ENCODE measurements at places on chromosomes 6 and 20.

DNA sequence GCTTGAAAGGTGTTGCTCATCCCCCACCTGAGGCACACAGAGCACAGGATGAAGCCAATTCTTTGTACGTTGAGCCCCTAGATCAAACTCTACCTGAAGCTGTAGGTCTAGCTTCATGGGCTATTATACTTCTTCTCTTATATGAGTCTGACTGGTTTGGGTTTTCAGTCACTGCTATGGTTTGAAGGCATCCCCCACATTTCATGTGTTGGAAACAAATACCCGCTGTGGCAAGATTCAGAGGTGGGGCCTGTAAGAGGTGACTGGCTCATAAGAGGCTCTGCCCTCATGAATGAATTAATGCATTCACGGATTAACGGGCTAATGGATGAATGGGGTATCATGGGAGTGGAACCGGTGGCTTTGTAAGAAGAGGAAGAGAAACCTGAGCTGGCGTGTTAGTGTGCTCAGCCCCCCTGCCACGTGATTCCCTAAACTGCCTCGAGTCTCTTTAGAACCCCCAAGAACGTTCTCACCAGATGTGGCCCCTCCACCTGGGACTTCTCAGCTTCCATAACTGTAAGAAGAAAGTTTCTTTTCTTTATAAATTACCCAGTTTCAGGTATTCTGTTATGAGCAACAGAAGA lies 39.2 kb downstream of the PREX1 start:
- no peak for DNase-seq

- no peak for DNase-seq
These were observed 273.0 kb downstream of the PKHD1 start for GRCh38 chr6:51814418-51814817.

GRCh38 chr6:159037756-159038290 lies 7.0 kb downstream of the TAGAP start:
- peak; percentile 44 for DNase-seq

- DNase-seq = no peak
These were observed 111.8 kb downstream of the MAP7 start for GRCh38 chr6:136438441-136438840.

GRCh38 chr6:148559848-148560433 lies 186.9 kb upstream of the UST start:
- DNase-seq = peak; percentile 90

- no peak for DNase-seq
These were observed 5.9 kb downstream of the SRSF12 start for GRCh38 chr6:89111933-89112332.

DNA sequence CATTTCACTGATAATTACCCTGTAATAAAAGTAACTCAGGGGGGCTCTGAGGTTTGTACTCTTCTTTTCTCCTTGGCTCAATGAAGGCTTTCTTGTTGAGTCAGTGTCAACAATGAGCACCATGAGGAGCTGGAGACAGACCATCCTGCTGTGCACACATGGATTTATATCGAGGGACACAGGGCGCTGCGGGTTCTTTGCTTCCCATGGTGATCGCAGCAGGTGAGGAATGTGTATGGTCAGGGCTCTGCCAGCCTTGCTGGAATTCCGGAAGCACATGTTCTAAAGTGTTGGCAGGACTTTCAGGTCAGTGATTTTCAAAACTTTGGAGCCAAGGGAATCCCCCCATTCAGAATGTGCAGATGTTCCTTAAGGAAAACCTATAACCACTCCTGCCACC lies 27.1 kb downstream of the SMOC2 start:
- DNase-seq = no peak

DNA sequence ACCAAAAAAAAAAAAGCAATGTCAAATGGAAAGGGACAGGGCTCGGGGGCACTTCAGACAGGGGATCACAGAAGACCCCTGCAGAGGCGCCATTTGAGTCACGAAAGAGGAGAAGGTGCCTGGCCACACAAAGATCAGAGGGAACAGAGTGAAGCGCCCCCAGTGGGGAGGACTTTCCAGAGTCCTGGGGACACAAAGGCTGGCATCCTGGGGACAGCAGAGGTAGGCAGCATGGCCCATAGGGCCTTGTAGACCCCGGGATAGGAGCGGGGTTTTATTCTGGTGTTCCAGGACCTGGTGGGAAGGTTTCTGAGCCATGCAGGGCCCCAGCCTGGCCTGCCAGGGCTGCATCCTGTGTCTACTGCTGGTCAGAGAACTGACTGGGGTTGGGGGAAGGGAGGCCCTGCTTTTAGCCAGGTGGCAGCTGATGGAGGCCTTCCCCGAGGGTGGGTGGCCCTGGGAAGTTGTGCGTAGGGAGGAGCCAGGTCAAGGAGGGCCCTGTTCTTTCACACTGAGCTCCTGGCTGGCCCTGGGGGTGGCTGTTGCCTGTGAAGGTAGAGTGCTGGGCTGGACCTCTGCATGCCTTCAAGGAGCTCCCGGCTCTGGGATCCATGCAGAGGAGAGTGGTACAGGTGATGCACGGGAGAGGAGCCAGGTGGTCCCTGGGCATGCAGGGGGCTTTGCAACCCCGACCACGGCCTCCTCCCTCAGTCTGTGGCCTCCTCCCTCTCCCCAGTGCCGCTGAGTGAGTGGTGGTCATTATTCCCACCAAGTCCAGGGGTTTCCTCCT lies 117.9 kb downstream of the CDH4 start:
- DNase-seq = no peak

- DNase-seq = no peak
These were observed 28.9 kb downstream of the VEGFA start for GRCh38 chr6:43798688-43799444.

- peak; percentile 77 for DNase-seq
These were observed 171.7 kb downstream of the WDR27 start for GRCh38 chr6:169529931-169530751.

DNA sequence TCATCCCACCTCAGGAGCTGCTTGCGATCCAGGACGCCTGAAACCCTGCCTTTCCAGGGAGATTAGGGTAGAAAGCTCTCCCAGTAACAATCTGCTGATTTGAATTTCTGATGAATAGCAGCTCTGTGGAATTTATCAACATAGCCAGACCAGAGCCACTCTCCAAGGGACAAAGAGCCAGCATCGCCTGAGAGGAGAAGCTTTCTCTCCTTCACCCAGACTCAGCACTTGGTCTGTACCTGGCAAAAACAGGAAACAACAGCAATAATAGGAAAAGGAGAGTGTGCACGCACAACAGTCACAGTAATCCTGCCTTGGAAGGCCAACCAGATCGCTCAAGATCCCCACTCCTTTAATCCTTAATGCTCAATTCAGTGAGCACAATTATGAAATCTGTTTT lies 22.3 kb upstream of the ROS1 start:
- DNase-seq = no peak

- no peak for DNase-seq
These were observed 41.3 kb upstream of the GMPR start for GRCh38 chr6:16196984-16197546.

DNA sequence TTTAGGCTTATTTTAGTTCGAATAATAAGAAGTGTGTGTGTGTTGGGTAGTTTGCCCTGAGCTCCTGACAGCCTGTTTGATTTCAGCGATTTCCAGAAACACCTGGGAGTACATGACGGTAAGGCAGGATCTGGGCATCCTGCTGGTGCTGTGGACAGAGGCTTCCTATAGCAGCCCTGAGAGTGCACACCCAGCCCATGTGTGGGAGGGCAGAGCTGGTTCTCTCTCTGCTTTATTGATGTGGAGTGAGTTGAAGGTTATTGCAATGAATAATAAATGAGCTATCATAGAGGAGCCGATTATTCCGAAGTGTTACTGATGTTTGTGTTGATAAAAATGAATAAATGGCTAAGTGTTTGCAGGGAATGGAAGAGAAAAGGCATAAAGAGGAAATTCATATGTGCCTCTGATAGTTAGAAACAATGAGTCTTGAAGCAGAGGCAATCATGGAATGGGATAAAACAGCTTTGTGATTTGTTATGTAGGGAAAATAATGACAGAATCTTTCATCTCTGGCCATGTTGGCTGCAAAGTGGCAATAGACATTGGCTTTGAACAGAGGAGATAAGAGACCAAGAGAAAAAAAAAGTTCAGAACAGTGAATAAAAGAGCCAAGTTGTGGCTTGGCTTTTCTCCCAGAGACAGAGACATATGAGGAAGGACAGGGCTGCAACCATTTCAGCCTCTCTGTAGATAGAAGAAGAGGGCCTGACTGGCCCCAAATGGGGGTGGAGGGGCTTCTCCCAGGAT lies 166.2 kb upstream of the CHD6 start:
- no peak for DNase-seq

GRCh38 chr20:48855046-48855445 lies 27.2 kb upstream of the PREX1 start:
- DNase-seq = no peak

DNA sequence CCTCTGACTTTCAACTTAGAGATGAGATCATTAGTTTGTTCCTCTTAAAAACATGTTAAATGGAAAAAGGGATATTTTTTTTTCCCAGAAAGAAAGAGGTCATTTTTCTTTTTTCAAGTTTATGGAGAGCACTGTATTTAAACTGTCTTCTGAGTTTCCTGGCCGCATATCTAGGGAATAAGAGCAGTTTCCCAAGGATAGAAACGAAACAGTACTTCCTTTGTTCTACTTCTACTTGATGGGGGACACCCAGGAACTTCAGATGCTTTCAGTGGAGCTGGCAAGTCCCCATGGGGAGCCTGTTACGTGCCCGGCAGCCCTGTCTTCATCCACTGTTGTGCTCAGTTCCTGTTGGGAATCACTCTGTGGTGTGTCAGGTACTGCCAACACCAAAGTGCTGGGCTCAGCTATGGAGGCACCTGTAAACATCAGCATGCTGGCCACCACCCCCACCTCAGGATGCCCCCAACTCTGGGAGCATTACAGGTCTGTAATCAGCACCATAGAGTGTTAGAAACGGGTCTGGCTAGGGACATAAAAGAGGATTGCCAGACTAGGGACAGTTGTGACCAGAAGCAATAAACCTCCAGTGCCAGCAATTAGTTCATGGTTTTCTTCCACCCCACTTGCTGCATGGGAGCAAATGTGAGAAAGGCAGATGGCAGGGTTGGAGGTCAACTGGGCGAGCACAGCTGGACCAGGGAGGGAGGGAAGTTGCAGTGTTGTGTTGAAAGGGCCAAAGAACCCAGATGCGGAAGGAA lies 221.7 kb upstream of the ECI2 start:
- no peak for DNase-seq

DNA sequence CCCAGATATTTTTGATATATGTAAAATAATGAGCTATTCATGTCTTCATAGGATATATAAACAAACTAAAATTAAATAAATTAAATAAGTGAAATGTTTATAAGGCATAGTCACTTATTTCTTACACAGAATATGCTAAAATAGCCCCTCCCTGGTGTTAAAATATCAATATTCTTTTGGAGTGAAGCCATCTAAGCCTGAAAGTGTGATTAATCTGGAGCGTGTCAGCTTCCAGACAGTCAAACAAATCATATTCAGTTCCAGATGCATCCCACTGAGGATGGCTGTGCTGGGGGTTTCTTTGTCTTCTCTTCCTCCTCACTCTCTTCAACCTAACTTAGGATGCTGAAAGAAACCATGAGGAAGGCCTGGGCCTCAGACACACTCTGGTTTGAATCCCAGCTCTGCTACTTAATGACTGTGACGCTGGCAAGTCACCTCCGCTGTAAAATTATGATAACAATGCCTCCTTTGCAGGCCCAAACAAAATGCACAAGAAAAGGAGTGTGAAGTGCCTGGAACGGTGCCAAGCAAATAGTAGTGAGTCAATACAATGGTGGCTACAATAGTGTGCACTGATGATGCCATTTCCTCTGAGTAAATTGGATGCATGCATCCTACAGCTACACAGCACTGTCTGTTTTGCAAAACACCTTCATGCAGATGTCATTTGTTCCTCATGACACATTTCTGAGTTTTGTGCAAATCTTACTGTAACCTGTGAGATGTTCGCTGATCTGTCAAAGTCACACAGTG lies 161.4 kb downstream of the FOXC1 start:
- DNase-seq = peak; percentile 61

GRCh38 chr6:134735461-134735860 lies 214.4 kb downstream of the ALDH8A1 start:
- DNase-seq = no peak

GRCh38 chr6:136600818-136601217 lies 50.6 kb upstream of the MAP7 start:
- no peak for DNase-seq

GRCh38 chr6:36979347-36979742 lies 6.7 kb downstream of the MTCH1 start:
- DNase-seq = peak; percentile 81
